ENCODE measurements at places on chromosomes 4 and X.

DNA sequence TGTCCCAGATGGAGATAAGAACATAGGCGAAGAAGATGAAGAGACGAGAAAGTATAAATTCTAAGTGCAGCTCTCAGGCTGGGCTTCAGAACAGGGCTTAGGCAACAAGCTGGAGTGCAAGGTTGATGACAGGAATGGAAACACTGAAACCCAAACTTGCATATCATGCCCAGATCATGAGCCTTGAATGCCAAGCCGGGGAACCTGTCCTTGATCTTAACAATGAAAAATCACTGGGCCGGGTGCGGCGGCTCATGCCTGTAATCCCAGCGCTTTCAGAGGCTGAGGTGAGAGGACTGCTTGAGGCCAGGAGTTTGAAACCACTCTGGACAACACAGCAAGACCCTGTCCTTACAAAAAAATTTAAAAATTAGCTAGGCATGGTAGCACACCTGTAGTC, 17.2 kb downstream of the AFAP1 start:
- DNase-seq = no peak

- DNase-seq = no peak
Observed at GRCh38 chr4:186657764-186658163, 65.9 kb downstream of the FAT1 start.

DNA sequence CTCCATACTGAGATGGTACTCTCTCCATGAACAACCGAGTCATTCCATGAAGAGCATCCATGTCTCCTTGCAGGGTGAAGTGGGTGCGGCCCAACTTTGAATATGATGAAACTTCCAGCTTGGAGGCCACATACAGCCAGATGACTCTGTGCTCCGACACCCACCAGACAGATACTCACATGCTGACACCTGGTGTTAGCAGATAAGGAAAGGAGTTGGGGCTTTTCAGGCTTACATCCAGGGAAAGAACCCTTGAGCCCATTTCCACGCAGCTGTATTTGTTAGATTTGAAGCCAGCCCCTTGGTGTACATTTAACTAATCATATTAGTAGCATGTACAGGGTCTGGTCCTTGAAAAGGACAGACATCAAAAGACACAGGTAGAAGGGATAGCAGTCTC, 62.1 kb upstream of the PRRG3 start:
- no peak for DNase-seq

DNA sequence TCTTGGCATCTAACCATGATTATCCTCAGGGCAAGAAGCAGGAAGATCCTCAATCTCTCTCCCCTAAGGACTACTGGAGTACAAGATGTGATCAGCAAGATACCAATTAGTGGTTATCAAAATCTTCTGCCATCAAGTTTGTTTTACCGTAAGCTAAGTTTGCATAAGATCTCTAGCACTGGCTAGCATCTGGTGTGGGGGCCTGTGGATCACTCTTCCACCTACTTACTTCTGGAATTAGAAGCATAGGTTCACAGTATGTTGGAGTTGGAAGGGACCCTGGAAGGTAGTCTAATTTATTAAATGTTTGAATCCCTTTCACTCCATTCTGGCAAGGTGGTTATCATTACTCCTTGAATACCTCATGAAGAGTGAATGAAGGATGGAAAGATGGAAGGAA, 93.3 kb upstream of the BANK1 start:
- no peak for DNase-seq

GRCh38 chr4:54038056-54038455, 26.3 kb downstream of the CHIC2 start:
- no peak for DNase-seq

DNA sequence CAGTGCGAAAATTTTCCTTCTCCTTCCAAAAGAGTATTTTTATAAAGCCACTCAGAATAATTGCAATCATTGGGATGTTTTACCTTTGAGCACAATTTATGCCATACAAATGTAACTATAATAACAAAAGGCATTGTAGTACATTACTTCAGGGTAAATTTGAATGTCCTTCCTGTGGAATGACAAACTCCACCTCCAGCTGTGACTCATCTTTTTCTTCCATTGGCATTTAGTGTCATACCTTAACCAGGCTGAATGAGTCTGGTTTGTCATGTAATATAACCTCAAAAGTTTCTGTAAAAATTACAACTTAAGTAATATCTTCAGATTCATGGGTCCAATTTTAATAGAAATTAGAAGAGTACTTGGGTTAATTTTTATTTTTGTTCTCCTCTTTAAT, 93.3 kb downstream of the TMEM47 start:
- no peak for DNase-seq

Data from stimulated activated effector memory CD8-positive, alpha-beta T cell treated with anti-CD3 and anti-CD28 coated beads, Interleukin-12 subunit alpha, Interleukin-12 subunit beta, amount 100 ng/mL, for 72 hours (primary cell).